Activated naive CD8-positive, alpha-beta T cell treated with anti-CD3 and anti-CD28 coated beads, Interleukin-2, amount 50 U/mL, for 24 hours (primary cell): ENCODE measurements at places on chromosomes 2 and 18.

GRCh38 chr2:78020491-78020890 is 498.3 kb upstream of the LRRTM4 start:
- no peak for DNase-seq

DNA sequence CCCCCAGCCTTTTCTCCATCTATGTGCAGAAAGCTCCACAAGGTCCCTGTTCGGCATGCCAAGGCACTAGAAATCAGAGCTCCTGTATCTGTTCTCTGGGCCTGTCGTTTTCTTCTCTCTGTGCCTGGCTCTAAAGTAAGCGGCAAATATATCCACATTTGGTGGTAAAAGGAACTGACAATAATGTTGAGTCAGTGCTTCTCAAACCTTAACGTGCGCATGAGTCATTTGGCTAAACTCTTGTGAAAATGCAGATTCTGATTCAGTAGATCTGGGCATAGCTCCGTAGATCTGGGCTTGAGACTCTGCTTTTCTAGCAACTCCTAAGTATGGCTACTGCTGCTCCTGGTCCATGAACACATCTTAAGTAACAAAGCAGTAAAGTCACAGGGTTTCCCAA is 16.5 kb upstream of the ACSL3 start:
- no peak for DNase-seq

DNA sequence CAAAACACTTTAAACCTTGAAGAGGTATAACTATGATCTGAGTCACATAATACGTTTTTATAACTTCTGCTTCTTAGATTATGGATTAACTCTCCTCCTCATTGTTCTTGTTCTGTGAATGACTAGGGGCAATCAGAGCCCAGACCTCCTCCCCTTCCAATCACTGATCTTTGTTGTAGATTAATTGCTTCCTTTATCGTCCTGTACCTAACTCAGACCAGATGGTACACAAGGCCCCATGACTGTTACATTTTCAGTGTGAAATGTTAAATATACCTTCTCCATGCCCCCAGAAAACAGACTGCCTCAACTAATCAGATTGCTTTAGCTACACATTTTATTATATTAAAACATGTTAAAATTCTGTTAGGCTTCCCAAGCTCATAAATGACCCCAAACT is 211.7 kb downstream of the RNF152 start:
- no peak for DNase-seq

GRCh38 chr2:52810460-52810859 is 957.1 kb upstream of the CHAC2 start:
- DNase-seq = no peak

DNA sequence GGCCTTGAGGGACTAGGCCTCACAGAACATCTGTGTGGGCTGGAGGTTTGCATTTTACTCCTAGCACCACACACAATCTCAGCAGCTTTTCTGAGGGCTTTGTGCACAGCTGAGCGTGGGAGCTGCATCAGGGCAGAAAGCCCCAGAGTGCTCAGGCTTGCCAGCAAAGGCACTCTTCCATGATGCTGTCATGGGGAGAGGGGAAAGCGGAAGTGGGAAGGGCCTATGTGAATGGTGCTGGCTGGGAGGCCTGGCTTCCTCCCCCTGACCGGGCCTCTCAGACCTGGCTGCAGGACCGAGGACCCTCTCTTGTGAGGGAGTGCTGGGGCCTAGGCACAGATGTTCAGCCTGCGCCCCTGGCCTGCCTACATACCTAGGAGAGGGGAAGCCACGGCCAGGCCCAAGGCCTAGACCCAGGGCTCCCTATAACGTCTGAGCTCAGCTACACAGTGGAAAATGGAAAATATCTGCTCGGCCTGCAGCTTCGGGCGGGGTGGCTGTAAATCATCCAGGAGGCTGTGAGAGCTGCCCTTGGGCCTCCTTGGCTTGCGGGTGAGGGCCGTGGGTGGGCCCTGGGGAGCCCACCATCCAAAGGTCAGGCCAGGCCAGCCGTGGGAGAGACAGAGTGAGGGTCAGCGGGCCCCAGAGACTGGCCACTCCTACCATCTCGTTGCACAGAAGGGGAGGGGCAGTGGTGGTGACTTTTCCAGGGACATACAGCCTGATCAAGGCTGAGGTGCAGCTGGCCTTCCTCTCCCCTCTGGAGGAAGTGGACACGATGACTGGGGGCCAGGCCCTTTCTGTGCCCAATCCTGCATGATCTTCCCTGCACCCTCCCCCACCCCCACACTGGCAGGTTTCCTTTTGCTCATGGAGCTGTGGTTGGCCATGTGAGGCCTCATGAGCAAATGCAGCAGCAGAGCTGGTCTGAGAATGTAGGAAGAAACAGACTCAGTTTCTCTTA is 22.8 kb downstream of the GLI2 start:
- no peak for DNase-seq

DNA sequence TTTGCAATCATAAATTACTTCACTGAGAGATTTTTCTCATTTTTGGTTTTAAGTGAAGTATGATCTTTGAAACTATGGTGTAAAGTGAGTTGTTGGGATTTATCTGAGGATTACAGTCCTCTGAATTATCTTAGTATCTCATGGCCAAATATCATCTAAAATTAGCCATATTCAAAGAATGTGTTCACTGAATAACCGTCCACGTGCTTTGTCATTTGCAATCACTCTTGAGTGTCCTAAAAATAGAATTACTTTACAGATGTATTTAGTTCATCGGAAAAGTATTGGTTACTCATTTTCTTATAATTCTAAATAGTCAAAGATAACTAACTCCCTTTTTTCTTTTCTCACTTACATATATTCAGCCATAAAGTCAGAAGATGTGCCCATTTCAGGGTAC is 141.2 kb downstream of the RTN4 start:
- DNase-seq = no peak

GRCh38 chr18:55858661-55859515 is 270.9 kb upstream of the TCF4 start:
- no peak for DNase-seq

DNA sequence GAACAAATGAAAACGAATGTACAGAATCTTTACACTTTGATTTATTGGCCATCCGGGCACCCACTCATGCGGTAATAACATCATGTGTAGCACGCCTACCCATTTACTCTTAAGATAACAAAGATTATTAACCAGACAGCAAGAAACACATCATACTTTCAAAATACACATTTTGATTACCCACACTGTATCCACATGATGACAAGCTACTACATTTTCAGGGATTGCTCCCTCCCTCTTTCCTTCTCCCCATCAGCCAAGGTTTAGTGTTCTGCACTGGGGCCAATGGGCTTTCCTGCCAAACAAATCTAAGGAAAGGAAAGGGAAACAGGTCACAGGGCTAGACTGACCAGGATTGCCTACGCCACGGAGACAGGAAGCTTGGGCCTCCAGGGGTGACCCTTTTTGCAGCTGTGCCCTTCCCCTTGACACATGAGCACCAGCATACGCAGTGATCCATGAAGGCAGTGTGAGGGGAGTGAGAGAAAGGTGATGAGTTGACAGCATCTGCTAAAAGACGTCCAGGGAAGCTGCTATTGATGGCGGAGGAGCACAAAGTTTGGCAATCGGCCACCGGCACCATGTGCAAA is 76.5 kb downstream of the ZNF521 start:
- no peak for DNase-seq

DNA sequence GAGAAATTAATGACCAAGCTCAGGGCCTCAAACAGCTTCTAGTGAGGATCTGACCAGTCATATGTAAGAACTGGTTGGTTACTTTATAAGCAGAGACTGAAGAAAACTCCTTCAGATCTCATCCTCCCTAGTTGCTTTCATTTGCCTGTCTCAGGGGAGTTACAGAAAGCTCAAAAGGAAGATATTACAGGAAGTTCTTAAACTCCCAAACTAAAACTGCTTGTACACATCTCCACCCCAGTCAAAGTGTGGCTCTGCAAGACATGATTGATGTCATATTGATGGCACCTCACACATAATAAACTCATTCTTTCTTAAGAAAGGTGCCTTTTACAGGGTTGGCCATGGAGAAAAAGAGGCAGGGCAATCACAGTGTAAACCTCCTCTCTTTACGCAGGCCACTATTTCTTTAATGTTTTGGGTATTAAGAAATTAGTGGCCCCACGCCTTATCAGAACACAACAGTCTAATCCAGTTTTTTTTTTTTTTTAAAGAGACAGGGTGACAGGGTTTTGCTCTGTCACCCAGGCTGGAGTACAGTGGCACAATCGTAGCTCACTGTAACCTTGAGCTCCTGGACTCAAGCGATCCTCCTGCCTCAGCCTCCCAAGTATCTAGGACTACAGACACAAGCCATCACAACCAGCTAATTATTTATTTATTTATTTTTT is 62.6 kb upstream of the STK17B start:
- DNase-seq = no peak

DNA sequence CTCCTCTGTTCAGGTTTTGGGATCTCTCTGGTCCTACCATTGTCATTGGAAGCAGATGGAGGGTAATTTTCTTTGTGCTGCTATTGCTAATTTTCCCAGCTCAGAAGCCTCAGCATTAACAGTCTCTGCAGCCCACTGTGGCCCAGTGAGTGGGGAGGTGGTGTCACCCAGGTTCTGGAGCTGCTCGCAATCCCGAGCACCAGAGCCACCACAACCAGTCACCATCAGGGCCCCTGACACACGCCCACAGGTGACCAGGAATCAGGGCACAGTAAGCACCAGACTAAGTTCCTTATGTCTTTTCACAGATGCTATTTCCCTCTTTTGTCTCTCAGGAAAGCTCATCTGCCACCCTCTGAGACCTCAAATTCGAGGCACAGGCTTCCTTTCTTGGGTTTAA is 87.9 kb downstream of the SEPTIN10 start:
- DNase-seq = no peak

DNA sequence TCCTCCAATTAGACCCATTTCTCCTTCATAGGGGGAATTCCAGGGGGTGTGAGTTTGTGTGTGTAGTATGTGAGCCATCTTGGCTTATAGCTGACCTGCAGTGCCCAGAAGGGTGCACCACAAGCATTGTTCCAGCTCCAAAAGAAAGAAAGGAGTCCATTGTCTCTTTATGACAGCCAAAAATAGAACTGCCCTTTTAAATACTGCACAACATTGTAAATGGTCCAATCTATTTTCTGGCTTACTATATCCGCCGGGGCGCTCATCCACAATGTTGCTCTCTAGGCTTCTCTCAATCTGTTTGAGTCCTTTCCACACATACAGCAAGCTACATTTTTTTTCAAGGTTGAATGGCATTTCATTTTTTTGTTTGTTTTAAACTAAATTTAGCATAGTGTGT is 517.5 kb downstream of the STK39 start:
- no peak for DNase-seq

DNA sequence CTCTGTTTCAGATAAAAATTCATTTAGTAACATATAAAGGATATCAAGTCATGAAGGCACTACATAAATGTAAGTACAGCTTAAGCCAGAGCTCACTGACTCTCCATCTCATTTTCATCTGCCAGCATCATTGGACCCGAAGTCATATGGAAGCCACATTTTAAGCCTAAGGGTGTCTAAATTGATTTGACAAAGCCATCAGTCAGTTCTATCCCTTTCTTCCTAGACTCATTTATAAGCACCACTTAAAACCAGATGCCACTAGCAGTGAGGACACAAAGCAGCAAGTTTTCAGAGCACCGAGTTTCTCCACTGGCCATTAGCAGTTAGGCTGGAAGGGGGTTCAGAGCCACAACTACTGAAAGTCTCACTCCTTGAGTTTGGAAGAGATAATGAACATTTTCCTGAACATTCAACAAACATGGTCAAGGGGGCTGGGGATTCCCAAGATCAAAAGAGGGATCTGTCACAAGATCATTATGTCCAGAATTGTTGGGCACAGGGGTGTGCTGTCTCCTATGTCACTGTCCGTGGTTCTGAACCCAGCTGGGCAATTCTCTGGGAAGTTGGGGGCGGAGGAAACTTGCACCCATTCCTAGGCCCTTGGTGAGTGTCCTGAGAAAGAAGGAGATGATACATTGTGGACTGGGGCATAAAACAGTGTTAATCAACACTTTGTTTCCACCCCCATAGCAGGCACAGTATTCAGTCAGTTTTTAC is 158.5 kb upstream of the LMAN1 start:
- no peak for DNase-seq

GRCh38 chr18:73283032-73283431 is 415.2 kb upstream of the NETO1 start:
- DNase-seq = no peak

DNA sequence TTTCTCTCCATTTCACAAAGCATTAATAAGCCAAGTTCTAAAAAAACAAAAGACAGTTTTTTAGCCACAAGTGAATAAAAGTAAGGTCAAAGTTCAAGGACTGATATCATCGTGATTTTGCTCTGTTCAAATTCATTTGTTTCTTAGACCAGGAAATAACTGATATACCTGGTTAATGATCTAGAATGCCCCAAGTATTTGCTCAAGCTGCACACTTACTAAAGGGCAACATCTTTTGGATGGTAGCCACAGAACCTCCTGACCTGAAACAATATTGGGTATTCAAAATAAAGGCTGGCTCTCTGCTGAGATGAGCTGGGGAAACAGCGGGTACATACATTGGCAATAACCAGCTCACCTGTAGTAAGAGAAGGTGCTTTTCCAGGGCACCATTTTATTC is 314.7 kb upstream of the LYPD1 start:
- no peak for DNase-seq

- no peak for DNase-seq
These were observed 623.1 kb upstream of the HS6ST1 start for GRCh38 chr2:128941751-128942150.

GRCh38 chr2:162232671-162233070 is 10.6 kb downstream of the FAP start:
- no peak for DNase-seq

DNA sequence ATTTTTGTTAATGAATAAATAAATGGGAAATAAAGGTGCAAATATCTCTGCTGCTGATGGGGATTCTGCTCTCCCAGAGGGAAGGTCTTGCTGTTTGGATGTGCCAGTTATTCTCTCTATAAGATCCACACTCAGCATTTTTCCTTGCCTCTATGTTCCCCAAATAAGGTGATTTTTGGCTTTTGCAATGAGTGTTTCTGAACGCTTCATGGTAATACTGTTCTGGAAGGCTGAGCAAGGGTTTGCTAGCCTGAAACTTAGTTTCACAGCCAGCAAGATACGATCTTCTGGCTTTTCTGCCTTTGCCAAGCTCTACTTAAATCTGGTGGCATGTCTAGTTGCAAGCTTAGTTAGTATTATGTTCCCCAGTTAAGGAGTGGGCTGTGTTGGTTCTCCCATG is 114.6 kb downstream of the LPIN1 start:
- DNase-seq = no peak

- DNase-seq = no peak
These were observed 21.5 kb downstream of the MTERF4 start for GRCh38 chr2:241080405-241081189.

DNA sequence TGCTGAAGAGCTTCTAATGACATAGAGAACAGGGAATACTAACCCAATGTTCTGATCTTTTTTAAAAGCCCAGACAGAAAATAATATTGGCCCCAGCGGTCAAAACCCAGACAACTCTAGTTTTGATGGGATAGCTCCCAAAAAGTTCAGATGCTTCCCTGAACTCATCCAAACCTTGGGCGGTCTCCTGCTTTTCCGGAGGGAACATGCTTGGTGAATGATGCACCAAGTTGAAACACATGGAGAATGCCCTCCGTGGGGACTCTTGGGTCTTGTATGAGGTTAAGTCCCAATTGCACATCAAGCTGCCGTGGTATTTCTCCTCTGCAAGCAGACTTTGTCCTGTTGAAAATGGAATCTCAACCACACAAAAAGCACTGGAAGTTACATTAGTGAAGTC is 120.7 kb upstream of the CTAGE1 start:
- DNase-seq = no peak
